Chondrocyte (in vitro differentiated cells): ENCODE measurements at places on chromosomes 16 and 17. TPM values are rescaled to one million over a fixed set of nuclear protein-coding genes. Genes with fewer than 3 reads are reported as not detected.

DNA sequence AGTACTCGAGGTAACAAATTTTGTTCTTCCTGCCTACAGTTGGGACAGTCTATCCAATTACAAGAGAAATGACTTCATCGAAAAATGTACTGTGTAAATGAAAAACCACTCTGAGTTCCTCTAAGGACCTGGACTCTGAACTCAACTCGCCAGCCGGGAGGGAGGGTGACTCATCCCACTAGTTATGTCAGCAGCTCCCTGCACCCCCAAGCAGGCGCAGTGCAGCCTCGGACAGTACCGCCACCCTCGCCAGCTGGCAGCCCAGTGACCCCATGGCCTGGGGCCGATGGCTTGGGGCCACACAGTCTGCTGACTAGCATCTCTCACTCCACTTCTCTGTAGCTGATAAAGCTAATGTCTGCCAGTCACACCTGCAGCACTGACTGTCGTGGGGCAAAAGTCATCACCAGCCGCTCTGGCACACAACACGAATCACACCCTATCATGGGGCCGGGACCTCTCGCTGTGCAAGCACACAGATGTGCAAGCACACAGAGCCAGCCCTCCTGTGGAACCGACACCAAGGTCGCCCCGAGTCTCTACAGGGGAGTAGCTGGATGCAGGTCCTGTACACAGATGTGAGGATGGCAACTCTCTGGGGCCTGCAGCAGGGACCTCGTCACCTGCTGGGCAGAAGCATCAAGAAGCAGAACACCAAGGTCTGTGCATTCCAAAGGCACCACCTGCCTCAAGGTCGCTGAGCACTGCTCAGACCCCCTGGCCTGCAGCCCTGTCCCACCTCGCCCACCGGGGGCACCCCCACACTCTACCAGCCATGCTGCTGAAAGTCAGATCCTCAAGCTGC is 5.7 kb downstream of the CSNK1D start:
- H3K36me3 ChIP-seq: peaks cover 18% of the 10 kb centered on the region
- DNase-seq: peak; percentile 97
- H3K27ac ChIP-seq: peak overlapping the region; percentile 98
- no peaks in the 10 kb centered on the region for H3K27me3 ChIP-seq

DNA sequence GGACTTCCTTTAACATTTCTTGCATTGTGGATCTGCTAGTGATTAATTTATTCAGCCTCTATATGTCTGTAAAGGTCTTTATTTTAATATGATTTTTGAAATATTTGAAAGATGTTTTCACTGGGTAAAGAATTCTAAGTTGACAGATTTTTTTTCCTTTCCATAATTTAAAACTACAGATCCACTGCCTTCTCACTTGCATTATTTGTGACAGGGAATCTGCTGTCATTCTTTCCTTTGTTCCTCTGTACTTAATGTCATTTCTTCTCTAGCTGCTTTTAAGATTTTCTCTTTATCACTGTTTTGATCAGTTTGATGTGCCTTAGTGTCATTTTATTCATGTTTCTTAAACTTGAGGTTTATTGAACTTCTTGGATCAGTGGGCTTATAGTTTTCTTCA is 159.9 kb downstream of the CYB561 start:
- peaks cover 20% of the 10 kb centered on the region for H3K4me1 ChIP-seq
- H3K36me3 ChIP-seq: peaks cover 20% of the 10 kb centered on the region
- no peaks in the 10 kb centered on the region for H3K27me3 ChIP-seq
- H3K4me3 ChIP-seq: no peak overlapping the region
- no peak overlapping the region for H3K27ac ChIP-seq

Gene KRT39
- not detected in 3 replicates for total RNA-seq

DNA sequence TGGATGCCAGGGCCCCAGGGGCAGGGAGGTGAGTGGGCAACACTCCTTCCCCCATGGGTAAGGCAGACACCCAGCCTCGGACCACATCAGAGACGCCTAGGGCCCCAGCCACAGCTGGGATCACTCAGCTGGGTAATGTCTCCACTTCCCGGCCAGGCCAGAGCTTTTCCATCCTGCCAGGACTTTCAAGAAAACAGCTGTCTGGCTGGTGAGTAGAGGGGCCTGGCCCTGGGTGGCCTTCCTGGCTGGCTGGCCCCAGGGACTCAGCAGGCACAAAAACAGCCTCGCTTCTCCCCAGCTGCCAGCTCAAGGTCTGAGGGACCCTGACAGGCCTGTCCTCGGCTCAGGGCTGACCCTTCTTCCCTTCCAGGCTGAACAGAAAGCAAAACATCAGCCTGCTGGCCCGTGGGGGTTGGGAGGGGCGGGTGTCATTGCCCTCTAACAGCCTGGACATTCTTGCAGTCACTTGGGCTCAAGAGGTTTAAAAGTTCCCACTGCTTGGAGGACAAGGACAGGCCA is 45.3 kb upstream of the JPH3 start:
- no peak for DNase-seq
- H3K36me3 ChIP-seq: no peaks in the 10 kb centered on the region
- H3K4me3 ChIP-seq: no peak overlapping the region

DNA sequence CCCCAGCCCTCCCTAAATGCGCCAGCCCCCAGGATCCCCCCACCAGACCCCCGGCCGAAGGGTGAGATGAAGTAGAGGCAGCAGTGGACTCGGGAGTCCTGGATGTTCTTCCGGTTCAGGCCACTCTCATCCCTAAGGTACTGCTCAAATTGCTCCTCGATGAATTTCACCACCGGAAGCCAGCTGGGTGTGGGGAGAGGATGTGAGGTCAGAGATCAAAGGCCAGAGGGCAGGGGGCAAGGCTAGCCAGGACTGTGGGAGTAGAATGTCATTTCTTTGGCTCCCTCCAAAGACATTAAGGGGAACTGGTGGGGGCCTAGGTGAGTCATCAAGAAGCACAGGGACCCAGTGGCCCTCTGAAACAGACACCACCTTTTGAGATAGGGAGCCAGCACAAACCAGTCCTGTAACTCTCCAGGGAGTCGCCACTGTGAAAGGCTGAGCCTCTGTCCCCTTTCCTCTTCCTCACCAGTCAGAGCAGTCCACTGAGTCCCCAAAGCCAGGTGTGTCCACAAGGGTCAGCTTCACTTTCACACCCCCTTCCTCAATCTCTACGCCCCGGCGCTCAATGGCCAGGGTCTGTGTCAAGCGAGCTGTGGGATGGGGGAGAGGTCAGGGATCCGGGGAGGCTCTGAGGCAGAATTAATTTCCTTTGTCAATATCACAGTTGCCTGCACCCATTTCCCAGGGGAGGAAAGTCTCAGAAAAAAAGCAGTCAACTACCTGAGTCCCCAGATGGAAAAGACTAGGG is 895 bp downstream of the SEPTIN1 start:
- no peaks in the 10 kb centered on the region for H3K27me3 ChIP-seq
- no peak for DNase-seq
- H3K4me1 ChIP-seq: peaks cover 23% of the 10 kb centered on the region
- H3K27ac ChIP-seq: no peak overlapping the region
- H3K4me3 ChIP-seq: no peak overlapping the region

DNA sequence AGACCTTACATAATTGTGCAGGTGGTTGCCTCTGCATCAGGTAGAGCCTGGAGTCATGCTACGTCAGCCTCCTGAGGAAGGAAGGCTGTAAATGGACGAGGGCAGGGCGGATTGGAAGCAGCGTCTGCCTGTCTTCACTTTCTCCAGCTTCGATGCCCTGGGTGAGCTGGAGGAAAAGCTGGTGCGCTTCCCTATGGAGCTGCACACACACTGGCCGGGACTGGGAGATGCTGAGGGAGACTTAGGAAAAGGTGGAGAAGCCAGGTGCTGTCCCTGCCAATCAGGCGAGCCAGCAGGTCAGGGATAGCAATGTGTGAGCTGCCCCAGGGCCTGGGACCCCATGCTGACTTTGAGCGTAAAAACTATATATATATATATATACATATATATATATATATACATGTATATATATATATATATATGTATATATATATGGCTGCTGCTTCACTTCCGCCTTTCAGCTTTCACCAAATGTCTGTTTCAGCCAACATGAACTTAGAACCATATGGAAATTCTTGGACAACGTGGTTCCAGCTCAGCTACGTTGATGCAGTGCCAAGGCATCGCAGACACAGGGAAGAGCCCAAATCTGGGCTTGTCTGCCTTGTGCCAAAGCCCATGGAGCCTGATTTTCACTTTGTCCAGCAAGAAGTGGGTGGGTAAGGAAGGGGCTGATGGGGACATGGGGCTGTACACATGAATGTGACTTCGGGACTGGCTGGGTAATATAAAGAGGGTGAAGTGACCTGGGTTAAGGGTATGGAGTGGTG is 71.5 kb upstream of the NKD1 start:
- DNase-seq: no peak
- H3K4me3 ChIP-seq: no peak overlapping the region
- H3K36me3 ChIP-seq: no peaks in the 10 kb centered on the region
- H3K27ac ChIP-seq: no peak overlapping the region
- H3K27me3 ChIP-seq: peaks cover 37% of the 10 kb centered on the region

- no peak overlapping the region for H3K4me3 ChIP-seq
- peaks cover 7% of the 10 kb centered on the region for H3K36me3 ChIP-seq
- H3K27me3 ChIP-seq: no peaks in the 10 kb centered on the region
Measured at GRCh38 chr17:15507896-15508295, 40.5 kb upstream of the CDRT4 start.
